ENCODE measurements at places on chromosomes 5 and 9.
A peak's percentile ranks its signal among the peaks of the same experiment; 100 is the strongest.

DNA sequence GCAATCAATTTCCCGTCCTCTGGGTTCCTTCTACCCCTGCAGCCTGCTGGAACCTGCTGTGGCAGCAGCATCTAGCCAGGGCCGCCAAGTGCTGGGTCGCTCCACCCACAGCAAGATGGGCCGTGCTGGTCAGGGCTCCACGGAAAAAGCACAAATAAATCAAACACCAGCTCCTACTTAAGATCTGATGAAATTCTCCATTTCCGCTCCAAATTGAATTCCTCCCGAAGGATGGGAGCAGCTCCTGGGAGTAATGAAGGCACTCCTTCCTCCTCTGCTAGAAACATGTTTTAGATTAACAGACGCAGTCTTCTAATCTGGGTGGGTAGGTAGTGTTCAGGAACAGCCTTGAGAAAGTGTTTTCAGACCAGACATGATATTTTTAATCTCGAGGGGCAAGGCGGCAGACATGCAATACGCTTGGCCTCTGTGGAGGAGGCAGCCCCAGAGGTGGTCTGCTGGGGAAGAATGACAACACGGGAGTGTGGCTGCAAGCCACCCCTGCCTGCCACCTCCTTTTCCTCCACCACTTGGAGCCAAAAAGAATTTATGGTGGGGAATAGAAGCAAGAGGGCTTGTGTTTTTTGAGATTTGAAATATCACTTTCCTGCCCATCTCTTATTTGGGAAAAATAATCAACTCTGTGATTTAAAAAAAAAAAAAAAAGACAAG, 194.1 kb downstream of the AOPEP start:
- DNase-seq: no peak

GRCh38 chr9:36899406-36899805, 134.7 kb downstream of the PAX5 start:
- DNase-seq: no peak

DNA sequence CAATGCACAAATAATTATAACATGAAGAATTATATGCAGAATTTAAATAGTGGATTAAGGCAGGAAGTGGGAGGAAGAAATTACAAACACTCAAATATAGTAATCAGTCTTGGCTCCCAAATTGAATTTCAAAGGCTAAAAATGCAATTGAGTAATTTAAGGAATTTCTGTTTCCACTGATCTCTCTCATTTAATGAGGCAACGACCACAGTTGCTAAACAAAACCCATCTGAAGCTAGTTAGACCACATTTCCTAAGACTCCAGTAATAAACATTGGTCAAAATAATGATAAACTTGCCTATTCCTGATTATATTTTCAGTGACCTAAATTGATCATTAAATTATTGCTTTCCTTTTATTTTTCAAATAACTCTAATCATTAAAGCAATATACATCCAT, 174.3 kb upstream of the GRIN3A start:
- DNase-seq: no peak

DNA sequence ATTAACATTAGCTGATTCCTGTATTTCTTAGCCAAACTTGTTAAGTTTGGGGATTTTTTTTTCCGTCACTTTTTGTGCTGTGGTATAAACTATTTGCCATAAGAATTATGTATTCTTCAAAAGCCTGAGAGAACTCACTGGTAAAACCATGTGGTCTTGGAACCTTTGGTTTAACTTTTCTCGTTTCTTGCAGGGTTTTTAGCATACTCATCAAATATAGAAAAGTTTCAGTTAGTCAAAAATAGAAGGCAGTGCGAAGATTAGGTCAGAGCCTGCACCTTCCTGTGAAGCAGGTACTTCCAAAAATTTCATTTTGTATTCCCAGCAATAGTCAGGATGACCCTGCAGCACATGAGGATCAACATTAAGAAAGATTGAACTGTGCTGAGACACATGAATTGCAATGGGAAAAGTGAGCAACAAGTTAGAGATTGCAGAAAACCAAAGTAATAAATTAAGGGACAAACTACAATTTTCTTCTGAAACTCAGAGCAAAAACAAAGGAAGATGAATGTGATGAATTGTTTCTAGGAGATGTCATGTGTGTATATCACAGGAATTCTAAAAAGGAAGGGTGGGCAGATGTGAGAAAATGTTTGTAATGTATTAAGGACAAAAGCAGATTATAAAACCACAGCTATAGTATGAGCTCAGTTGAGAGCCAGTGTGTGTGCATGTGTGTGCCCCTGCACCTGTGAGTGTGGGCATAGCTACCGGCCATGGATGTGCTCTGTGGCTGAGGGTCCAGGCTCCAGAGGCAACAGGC, 102.2 kb downstream of the ANGPTL2 start:
- DNase-seq: no peak

GRCh38 chr9:75491533-75491932, 398.9 kb upstream of the PCSK5 start:
- no peak for DNase-seq

DNA sequence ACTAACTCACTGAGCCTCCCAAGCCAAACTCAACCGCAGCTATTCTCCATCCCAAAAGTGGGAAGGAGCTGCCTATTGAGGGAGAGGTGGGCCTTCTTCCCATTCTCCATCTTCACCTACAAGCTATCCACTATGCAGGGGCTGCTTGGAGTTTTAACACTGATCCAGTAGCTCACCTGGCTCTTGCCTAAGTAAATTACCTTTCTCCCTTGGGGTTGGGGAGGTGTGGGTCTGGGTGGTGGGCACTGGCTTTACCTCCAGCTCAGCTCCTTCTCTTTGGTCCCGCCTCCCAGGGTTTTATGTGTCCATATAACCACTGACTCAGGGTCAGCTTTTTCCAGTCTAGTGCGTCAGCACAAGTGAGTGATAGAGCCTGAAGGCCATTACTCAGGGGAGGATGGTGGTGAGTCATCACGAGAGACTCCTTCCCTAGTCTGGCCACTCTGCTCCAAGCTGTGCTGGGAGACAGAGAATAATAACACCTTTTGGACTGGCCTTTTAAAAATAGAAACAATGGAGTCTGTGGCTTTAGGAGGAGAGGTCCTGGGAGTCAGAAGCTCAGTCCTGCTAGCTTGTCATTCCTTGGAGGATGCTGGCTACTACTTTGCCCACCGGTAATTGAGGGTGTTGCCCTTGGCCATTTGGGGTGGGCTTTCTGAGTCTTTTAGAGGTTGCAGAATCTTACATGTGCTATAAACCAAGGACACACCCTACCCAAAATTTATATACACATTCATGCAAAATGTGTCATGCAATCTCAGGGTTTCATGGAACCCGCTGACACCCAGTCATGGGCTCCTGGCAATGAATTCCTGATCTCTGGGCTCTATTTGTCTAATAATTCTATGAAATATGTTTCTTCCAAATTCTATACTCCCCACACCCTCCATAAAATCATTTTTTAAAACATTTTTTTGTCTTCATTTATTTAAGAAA, 35.6 kb upstream of the ATP6V1G1 start:
- no peak for DNase-seq

GRCh38 chr9:134174073-134174449, 9.7 kb upstream of the RNU6ATAC start:
- no peak for DNase-seq

- no peak for DNase-seq
Observed at GRCh38 chr5:84286662-84287061, 98.0 kb downstream of the EDIL3 start.

DNA sequence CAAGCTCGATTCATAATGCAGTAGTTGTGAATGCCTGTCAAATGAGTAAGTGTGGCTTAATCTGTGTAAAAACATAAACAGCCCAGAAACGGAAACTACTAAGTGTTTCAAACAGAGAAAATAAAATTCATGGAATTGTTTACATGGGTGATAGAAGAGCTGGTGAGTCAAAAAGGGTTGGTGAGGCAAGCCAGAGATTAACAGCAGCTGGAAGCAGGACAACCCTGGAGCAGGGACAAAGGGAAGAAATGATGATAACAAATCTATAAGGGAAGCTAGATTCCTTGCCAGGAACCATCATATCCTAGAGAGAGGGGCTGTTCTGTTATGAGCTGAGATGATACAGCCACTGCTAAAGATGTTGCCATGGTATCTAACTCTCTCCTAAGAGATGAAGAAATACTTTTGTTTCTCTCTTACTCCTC, 18.0 kb upstream of the PRR16 start:
- no peak for DNase-seq

GRCh38 chr5:67377631-67378030, 181.0 kb upstream of the CD180 start:
- no peak for DNase-seq

GRCh38 chr5:53166183-53166495, 56.6 kb upstream of the MOCS2 start:
- no peak for DNase-seq

GRCh38 chr5:148998174-148998797, 64.6 kb downstream of the SH3TC2 start:
- DNase-seq: peak; percentile 39

- DNase-seq: no peak
Observed at GRCh38 chr9:72911816-72912215, 41.0 kb downstream of the ALDH1A1 start.
